ENCODE measurements at places on chromosomes 12 and 14. TPM values are rescaled to one million over a fixed set of nuclear protein-coding genes. Genes with fewer than 3 reads are reported as not detected.
A peak's percentile ranks its signal among the peaks of the same experiment; 100 is the strongest.

DNA sequence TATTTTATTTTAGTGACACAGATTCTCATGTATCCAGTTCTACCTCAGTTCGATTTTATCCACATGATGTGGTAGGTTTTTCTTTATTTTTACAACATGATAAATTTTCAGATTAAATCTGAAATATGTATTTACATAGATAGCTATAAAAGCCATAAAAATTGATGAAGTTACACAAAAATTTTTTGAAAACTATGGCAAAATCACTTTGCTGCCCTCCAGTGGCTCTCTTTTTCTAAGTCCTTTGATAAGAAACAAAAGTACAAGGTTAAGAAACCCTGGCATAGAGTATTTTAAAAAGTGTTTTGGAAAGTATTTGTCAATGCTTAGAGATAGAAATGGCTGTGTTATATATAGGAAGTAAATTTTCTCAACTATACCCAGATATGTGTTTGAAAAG lies 104.2 kb downstream of the PCNX1 start:
- H3K27me3 ChIP-seq, result no peaks in the 10 kb centered on the region
- no peak for DNase-seq
- H3K4me1 ChIP-seq, result peaks cover 24% of the 10 kb centered on the region
- no peak overlapping the region for H3K4me3 ChIP-seq

Gene EMP1
- 0.37 TPM for polyA plus RNA-seq

DNA sequence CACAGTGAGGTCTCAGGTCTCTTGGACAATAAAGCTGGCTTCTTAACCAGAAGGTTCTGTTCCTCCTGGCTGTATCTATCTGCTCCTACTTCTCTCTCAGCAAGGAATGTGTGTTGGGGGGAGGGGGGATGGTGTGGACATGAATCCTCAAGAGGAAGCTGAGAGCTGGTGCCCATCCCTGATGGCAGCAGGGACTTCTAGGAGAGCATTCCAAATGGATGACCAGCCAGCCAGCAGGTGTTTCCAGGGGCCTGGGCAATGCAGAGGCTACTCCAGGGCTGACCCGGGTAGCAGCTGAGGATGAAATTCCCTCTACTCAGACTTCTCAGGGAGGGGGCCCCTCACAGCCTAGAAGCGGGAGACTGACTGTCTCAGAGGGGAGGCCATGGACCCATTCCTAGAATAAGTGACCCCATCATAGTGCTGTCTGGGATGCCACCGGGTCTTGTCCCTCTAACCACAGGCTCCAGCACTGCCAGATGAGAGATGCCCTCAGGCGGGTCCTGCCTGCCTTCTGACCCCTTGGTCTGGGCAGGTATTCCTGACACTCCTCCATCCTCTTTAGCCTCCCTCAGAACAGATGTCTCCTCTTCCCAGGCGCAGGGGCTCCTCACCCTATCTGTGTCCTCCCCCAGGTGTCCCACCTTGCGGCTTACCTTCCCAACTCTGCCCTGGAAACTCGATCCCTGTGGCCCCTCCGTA lies 1.2 kb downstream of the RAB15 start:
- no peaks in the 10 kb centered on the region for H3K36me3 ChIP-seq
- no peaks in the 10 kb centered on the region for H3K27me3 ChIP-seq
- no peak for DNase-seq
- no peak overlapping the region for H3K27ac ChIP-seq

GRCh38 chr12:57261428-57261865 lies 10.5 kb upstream of the STAC3 start:
- DNase-seq, result no peak
- H3K27ac ChIP-seq, result no peak overlapping the region
- no peaks in the 10 kb centered on the region for H3K4me1 ChIP-seq
- no peaks in the 10 kb centered on the region for H3K27me3 ChIP-seq
- no peak overlapping the region for H3K4me3 ChIP-seq

- no peaks in the 10 kb centered on the region for H3K27me3 ChIP-seq
- DNase-seq, result no peak
- H3K27ac ChIP-seq, result no peak overlapping the region
- H3K36me3 ChIP-seq, result peaks cover 5% of the 10 kb centered on the region
- peaks cover 9% of the 10 kb centered on the region for H3K4me1 ChIP-seq
Measured at GRCh38 chr14:65465584-65465983, 53.1 kb downstream of the FUT8 start.

DNA sequence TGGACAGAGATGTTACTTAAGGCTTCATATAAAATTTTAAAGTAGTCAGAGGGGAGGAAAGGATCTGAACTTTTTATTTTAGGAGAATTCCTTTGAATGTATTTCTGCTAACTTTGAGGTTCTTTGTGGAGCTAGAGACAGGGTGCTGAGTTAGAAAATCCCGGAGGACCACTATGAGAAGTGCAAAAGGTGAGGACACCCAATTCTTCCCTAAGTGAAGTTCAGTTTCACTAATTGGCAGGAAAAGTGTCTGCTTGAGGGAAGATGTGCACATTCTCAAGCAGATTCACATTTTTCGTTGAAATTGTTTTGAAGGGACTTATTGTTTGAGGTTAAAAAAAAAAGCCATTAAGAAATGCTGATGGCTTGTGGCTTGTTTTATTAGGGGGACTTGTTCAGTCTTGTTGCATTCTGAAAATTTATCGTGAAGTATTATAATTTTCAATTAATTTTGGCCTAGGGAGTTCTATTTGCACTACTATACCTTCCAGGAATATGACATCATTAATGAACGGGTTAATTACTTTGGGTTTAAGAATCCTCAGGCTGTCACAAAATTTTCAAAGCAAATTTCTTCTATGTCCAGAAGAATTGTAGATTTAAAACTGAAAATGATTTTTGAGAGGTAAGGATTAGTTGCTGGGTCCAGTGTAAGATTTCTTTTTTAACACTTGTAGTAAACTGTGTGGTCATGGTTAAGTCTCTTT lies 1.8 kb downstream of the PCNX1 start:
- no peaks in the 10 kb centered on the region for H3K27me3 ChIP-seq
- no peak for DNase-seq
- peak overlapping the region; percentile 87 for H3K27ac ChIP-seq
- no peaks in the 10 kb centered on the region for H3K36me3 ChIP-seq
- peak overlapping the region; percentile 93 for H3K4me3 ChIP-seq

GRCh38 chr12:68939505-68939904 lies 6.5 kb upstream of the CPM start:
- H3K4me3 ChIP-seq, result no peak overlapping the region
- H3K4me1 ChIP-seq, result no peaks in the 10 kb centered on the region
- H3K27ac ChIP-seq, result no peak overlapping the region
- no peaks in the 10 kb centered on the region for H3K36me3 ChIP-seq

DNA sequence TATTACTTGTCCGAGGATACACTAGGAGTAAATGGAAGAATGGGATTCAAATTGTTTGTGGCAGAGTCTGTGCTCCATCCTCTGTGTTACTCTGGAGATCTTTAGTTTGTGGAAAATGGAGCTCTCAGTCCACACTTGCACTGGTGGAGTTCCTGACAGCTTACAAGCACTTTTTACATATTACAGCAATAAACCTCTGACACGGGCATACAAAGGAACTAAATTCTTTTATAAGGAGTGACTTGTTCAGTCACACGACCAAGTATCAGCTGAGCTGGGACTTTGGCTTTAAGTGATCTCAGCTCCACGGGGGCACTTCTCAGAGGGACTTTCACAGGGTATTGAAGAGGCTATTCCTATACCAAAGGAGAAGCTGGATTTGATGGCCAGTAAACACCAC lies 417.5 kb downstream of the LRIG3 start:
- no peak for DNase-seq
- H3K4me1 ChIP-seq, result no peaks in the 10 kb centered on the region
- no peak overlapping the region for H3K27ac ChIP-seq
- H3K36me3 ChIP-seq, result no peaks in the 10 kb centered on the region
- no peak overlapping the region for H3K4me3 ChIP-seq

DNA sequence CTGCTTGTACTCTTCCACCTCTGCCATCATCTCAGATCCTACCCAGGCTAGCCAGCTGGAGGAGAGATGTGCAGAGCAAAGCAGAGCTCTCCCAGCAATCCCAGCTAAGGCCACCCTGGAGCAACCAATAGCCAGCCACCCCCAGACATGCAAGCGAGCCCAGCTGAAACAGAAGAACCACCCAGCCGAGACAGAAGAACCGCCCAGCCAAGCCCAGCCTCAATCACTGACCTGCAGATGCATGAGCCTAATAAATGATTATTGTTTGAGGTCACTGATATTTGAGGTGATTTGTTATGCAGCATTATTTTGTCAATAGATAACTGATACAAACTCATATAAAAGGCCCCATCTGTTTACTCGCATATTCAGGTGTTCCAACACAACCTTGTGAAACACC lies 106.3 kb downstream of the SCARB1 start:
- H3K4me1 ChIP-seq, result no peaks in the 10 kb centered on the region
- H3K27me3 ChIP-seq, result no peaks in the 10 kb centered on the region

GRCh38 chr12:108850854-108851573 lies 6.4 kb downstream of the SSH1 start:
- no peaks in the 10 kb centered on the region for H3K36me3 ChIP-seq
- no peak for DNase-seq
- H3K27me3 ChIP-seq, result no peaks in the 10 kb centered on the region
- H3K4me1 ChIP-seq, result peaks cover 3% of the 10 kb centered on the region
- no peak overlapping the region for H3K4me3 ChIP-seq
- no peak overlapping the region for H3K27ac ChIP-seq

DNA sequence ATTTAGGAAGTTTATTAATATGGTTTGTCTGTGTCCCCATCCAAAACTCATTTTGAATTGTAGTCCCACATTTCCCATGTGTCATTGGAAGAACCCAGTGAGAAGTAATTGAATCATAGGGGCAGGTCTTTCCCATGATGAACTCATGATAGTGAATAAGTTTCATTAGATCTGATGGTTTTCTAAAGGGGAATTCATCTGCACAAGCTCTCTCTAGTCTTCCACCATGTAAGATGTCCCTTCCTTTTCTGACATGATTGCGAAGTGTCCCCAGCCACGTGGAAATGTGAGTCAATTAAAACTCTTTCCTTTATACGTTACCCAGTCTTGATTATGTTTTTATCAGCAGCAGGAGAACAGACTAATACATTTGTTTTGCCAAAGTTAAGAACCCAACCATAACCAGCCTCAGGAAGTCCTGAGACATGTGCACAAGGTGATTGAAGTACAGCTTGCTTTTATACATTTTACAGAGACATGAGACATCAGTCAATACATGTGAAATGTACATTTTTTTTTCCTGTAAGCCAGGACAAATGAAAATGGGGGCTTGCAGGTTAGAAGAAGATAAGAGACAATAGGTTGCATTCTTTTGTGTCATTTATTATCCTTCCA lies 1136.7 kb downstream of the TMEM121 start:
- H3K4me3 ChIP-seq, result no peak overlapping the region
- no peak overlapping the region for H3K27ac ChIP-seq
- H3K36me3 ChIP-seq, result no peaks in the 10 kb centered on the region
- DNase-seq, result no peak
- H3K4me1 ChIP-seq, result no peaks in the 10 kb centered on the region

Gene RERGL
- not detected for polyA plus RNA-seq

GRCh38 chr12:130013771-130014484 lies 110.1 kb upstream of the TMEM132D start:
- H3K4me3 ChIP-seq, result no peak overlapping the region
- H3K27ac ChIP-seq, result no peak overlapping the region
- no peaks in the 10 kb centered on the region for H3K4me1 ChIP-seq
- DNase-seq, result no peak

DNA sequence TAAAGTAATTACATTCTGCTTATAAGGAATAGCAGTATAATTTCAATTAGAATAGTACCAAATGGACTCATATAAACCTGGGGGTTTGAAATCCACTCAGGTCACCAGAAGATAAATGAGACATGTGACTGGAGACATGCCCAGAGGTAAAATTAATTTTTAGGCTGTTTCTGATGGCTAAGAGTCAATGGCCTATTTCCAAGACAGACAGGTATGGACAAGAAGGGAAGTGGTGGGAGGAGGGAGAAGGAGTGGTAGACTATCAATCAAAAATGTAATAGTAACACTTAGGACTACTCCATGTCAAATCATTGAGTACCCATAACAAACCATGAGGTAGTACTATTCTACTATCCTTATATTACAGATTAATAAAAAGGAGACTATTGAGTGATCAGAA lies 544.0 kb downstream of the GALC start:
- no peaks in the 10 kb centered on the region for H3K4me1 ChIP-seq
- H3K27me3 ChIP-seq, result no peaks in the 10 kb centered on the region
- H3K36me3 ChIP-seq, result no peaks in the 10 kb centered on the region
- H3K4me3 ChIP-seq, result no peak overlapping the region
